ENCODE measurements at places on chromosomes 2 and 18. TPM values are rescaled to one million over a fixed set of nuclear protein-coding genes. Genes with fewer than 3 reads are reported as not detected.

UGT1A8 gene
- total RNA-seq, result not detected

ANKRD23 gene
- total RNA-seq, result 1.5 TPM

OSR1 gene
- 0.17 TPM for total RNA-seq

GRCh38 chr2:207754498-207755383 is 15.0 kb downstream of the FZD5 start:
- no peak for DNase-seq

- DNase-seq, result no peak
Measured at GRCh38 chr2:235861383-235861782, 306.8 kb downstream of the GBX2 start.

- DNase-seq, result no peak
Measured at GRCh38 chr2:46829231-46829995, 86.2 kb downstream of the MCFD2 start.

GRCh38 chr2:196558497-196558896 is 81.0 kb upstream of the CCDC150 start:
- no peak for DNase-seq

DNA sequence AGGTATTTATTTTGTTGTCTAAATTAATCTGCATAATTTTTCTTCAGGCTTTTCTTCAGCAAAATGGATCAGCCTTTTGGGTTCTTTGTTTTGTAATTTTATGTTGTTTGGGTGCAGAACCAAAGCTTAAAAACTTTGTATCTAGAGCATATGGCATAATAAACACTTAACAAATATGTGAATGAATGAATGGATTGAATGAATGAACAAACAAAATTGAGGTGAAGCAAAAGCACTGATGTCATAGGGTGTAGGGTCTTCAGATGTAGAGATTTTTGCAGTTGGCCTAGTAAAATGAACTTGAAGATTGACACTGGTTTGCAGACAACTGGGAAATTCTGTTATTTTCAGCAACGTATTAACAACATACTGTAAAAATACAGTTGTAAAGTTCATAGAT is 17.3 kb downstream of the VAPA start:
- no peak for DNase-seq

GRCh38 chr2:173822889-173823542 is 142.2 kb downstream of the SP3 start:
- DNase-seq, result no peak

DNA sequence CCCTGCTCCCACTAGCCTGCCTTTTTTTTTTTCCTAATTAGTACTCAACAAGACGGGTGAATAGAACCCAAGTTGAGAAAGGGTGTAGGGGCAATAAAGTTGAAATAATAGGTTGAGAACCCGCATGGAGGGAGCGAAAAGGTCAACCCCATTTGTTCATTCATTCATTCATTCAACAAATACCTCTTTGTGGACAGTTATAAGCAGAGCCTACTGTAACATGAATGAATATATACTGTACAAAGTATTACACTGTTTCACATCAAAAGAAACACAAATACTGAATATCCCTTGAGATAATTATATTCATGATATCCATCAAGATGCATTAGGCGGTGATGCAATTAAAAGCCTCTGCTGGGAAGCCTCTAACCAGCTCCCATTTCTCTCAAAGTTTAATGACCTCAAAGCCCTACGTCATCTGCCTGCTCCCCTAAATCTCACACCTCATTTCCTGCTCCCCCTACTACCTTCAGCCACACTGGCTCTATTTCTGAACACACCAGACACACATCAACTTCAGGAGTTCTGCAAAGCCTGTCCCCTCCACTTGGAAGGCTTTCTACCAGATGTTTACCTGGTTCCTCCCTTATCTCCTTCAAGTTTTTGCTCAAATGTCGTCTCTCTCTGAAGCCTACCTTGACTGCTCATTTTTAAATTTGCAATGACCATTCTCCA is 1.4 kb upstream of the NBAS start:
- DNase-seq, result no peak

DNA sequence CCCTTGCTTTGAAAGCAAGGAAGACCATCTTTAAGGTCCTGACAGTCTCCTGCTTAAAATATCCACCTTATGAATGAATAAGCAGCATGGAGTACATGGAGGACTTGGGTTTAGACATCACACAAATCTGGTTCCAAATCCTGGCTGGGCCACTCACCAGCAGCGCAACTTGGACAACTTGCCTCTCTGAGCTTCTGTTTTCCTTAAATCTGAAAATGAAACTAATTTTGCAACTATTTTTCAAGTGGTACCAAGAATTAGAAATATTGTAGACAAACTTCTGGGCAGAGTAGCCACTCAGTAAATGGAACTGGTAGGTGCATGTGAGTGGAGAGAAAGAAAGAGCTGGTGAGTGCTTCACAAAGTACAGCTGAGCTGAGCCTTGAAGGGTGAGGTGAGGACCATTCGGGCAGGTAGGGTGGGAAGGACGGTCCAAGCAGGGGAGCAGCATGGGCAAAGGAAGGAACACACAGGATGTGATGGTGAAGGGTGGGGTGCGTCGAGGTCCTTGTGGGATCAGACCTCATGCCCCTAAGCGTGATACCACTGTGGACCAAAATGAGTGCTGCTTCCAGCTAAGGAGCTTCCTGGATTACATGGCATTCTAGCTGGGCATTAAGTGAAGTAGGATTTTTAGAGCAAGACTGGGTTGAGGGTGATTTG is 14.4 kb upstream of the TET3 start:
- DNase-seq, result no peak
